HuH-7 (cell line): ENCODE measurements at places on chromosomes 4 and X.

DNA sequence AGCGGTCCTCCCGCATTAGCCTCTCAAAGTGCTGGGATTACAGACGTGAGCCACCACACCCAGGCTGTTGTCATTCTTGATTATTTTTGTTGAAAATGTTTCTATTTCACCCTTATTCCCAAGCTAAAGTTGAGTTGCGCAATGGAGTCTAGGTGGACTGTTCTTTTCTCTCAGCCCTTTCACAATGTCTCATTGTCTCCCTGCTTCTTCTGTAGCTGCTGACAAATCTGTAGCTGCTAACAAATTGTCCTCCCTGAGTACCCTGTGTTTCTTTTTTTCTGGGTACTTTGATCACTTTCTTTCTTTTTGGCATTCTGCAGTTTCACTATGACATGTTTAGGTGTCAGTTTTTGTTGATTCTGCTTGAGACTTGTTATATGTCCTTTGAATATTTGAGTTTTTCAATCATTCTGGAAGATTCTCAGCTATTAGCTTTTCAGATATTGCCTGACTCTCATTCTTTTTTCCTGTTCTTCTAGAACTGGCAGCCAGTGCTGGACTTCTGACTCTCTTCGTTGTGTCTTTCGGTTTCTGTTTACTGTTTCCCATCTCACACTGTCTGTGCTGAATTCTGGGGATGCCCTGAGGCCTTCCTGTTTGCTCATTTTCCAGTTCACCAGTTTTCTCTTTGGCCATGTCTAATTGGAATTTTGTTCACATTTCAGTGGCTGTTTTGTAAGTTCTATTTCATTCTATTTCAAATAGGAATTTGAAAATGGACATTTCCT, 6.6 kb downstream of the ABCD1 start:
- DNase-seq, result peak; percentile 66

DNA sequence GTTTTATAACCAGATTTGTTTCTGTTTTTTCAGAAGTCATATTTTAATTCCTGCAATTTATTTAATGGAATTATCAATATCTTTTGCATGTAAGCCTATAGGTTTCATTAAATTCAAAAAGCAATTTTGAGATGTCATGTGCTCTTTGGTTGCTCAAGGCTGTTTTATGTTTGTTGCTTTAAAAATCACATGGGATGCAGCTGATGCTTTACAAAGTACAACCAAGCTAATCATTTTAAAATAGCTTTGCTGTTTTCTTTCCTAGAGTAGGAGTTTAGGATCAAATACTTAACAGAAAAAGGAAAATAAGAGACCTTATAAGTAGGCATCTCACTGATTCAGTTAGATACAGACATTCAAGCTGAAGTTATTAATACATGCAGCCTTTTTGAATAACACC, 11.3 kb downstream of the CPEB2 start:
- no peak for DNase-seq

GRCh38 chrX:102832661-102833060, 104.4 kb upstream of the RAB40AL start:
- DNase-seq, result no peak

GRCh38 chrX:68919707-68920106, 90.9 kb downstream of the EFNB1 start:
- no peak for DNase-seq

- no peak for DNase-seq
Observed at GRCh38 chr4:164239976-164240375, 514.0 kb upstream of the SMIM31 start.

GRCh38 chr4:992297-993110, 700 bp downstream of the SLC26A1 start:
- peak; percentile 95 for DNase-seq

DNA sequence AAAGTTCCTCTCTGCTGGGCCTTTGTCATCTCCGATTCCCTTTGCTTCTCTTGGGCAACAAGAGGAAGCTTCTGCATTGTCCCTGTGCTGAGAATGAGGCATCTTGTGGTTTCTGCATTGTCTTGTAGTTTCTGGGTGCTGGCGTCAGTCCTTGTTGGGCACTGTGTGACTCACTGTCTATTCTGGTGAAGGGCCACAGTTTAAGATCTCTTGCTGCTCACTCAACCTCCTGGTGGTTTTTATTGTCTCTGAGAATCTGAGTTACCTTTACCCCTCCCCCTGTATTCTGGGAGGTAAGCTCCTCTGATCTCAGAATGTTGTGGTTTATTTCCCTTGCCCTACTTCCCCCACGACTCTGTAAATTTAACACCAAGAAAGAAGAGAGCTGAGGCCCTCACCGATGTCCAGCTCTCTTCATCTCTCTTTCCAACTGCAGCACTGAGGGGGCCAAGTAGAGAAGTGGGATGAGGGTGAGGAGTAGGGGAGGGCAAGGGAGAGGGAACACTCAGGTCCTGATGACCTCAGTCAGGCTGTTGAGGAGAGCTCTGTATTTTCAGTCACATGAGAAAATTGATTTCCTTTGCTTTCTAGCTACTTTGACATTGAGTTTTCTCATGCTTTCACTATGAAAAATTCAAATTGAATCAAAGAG, 441.6 kb upstream of the PITX2 start:
- no peak for DNase-seq

DNA sequence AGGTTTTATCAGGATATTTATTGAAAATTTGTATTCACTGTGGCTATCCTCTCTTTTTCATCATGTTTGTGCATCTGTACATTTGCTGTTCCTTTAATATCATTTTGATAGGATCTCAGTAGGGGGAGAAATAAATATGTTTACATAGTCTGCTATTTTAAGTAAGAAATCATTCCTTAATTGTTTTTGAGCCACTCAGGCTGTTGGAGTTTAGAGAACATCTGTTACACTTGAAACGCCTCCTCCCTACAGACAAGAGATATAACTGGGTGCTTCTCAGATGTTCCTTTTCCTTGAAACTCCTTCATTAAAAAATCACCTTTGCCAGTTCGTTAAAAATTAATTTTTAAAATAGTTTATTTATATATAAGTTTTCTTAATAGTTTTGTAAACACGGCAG, 59.4 kb downstream of the QRFPR start:
- no peak for DNase-seq
